ENCODE measurements at places on chromosomes 2 and 18. TPM values are rescaled to one million over a fixed set of nuclear protein-coding genes. Genes with fewer than 3 reads are reported as not detected.
A peak's percentile ranks its signal among the peaks of the same experiment; 100 is the strongest.

DNA sequence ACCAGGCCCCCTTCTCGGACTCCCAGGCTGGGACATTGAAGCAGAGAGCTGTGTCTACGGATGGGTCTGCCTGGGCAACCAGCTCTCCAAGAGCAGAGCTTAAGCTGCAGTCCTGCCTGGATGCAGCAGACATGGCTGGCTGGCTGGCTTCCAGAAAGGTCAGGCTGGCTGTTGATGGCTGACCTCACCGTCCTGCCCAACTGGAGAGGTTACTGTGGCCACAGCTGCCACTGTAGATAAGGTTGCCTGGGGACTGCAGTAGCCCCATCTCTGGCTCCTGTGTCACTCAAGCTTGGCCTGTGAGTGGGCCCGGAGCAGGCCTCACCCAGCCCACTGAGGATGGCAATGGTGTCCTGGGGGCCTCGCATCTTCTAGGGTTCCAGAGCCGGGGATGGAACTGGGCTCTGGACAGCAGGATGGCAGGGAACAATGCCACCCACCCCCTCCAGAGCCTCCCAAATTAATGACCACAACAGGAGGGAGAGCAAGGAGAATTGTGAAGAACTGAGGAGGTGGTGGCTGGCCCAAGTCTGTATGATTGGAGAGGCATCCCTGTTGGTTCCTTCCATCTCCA lies 37.0 kb upstream of the FOSL2 start:
- DNase-seq = no peak
- H3K4me3 ChIP-seq = no peak overlapping the region
- H3K4me1 ChIP-seq = peaks cover 43% of the 10 kb centered on the region
- H3K36me3 ChIP-seq = no peaks in the 10 kb centered on the region
- no peaks in the 10 kb centered on the region for H3K27me3 ChIP-seq

The PLGLB1 gene
- total RNA-seq = 1.3 TPM

DNA sequence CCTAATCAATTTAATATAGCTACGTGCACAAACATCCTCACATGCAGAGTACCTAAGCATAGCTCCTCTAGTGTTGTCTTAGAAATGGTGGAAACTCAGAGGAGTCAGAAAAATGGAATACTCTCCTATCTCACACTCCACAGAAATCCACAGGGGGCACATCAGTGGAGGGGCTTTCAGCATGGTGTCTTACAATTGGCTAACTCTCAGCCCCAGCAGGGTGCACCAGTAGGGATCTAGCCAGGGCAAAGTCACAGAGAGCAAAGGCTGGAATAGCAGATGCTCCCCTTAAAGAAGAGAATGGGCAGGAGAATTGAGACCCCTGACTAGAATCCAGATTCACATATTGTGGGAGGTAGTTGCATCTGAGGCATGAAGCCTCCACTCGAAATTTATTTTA lies 135.7 kb downstream of the MAIP1 start:
- H3K27ac ChIP-seq = no peak overlapping the region
- no peaks in the 10 kb centered on the region for H3K4me1 ChIP-seq
- H3K36me3 ChIP-seq = no peaks in the 10 kb centered on the region
- peaks cover 10% of the 10 kb centered on the region for H3K27me3 ChIP-seq
- no peak overlapping the region for H3K4me3 ChIP-seq
- no peak for DNase-seq

GRCh38 chr2:212733273-212733672 lies 194.7 kb upstream of the ERBB4 start:
- no peaks in the 10 kb centered on the region for H3K27me3 ChIP-seq
- no peak overlapping the region for H3K4me3 ChIP-seq
- no peak for DNase-seq
- no peak overlapping the region for H3K27ac ChIP-seq
- H3K4me1 ChIP-seq = peaks cover 9% of the 10 kb centered on the region

The ARHGAP15 gene
- total RNA-seq = 62.6 TPM

GRCh38 chr18:61975526-61976326 lies 82.9 kb upstream of the RNF152 start:
- DNase-seq = peak; percentile 27
- H3K36me3 ChIP-seq = no peaks in the 10 kb centered on the region
- no peaks in the 10 kb centered on the region for H3K27me3 ChIP-seq
- H3K4me1 ChIP-seq = peaks cover 28% of the 10 kb centered on the region
- peak overlapping the region; percentile 55 for H3K27ac ChIP-seq

The MBP gene
- total RNA-seq = 47.0 TPM

The GTF2A1L gene
- total RNA-seq = not detected

The CNRIP1 gene
- not detected for total RNA-seq

DNA sequence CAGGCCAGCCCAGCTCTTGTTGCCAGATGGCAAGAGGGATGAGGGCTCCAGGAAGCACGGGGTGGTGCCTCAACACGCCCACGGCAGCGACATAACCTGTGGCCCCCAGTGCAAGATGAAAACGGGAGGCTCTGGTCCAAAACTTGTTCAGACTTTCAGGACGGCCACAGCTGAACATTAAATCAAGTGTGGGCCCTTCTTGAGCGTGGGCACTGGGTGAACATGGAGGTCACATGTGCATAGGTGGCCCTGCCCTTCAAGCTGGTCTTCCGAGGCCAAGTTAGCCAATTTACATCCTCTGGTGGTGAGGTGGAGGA lies 77.5 kb downstream of the NDUFA10 start:
- H3K27ac ChIP-seq = no peak overlapping the region
- H3K4me3 ChIP-seq = no peak overlapping the region
- no peaks in the 10 kb centered on the region for H3K27me3 ChIP-seq
- peaks cover 3% of the 10 kb centered on the region for H3K36me3 ChIP-seq
- no peak for DNase-seq

The CDH7 gene
- total RNA-seq = not detected

- H3K36me3 ChIP-seq = peaks cover 3% of the 10 kb centered on the region
- H3K4me3 ChIP-seq = no peak overlapping the region
- DNase-seq = no peak
- peaks cover 13% of the 10 kb centered on the region for H3K27me3 ChIP-seq
Observed at GRCh38 chr2:11862049-11862448, 115.6 kb downstream of the LPIN1 start.

The NEB gene
- 0.05 TPM for total RNA-seq

DNA sequence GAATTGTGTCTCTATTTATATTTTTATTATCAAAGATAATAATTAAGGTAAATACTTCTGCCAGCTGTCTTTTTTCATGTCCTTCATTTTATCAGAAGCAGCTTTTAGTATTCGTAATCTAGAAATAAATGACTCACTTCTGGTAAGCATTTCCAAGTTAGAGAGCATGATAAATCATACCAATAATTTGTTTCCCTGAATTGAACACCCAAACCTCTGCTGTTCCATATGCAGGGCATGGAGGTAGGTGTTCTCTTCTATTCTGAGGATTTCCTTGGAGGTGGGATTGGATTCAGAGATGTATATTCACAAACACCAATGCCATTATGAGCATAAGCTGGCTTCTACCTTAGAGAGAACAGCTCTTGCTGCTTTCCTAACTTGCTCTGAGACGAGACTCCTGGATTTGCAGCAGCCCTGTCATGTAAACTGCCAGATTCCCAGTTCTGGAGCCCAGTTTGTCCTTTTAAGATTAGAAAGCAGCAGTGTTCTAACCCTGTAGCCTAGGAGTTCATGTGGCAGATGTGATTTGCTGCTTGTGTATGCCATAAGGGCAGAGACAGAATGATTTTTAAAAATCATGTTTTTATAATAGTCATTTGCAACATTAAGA lies 47.5 kb downstream of the SKA1 start:
- DNase-seq = no peak
- no peaks in the 10 kb centered on the region for H3K4me1 ChIP-seq
- H3K36me3 ChIP-seq = no peaks in the 10 kb centered on the region
- peaks cover 23% of the 10 kb centered on the region for H3K27me3 ChIP-seq

GRCh38 chr2:66701251-66701650 lies 266.3 kb downstream of the MEIS1 start:
- H3K27ac ChIP-seq = no peak overlapping the region
- no peak for DNase-seq
- H3K4me1 ChIP-seq = no peaks in the 10 kb centered on the region

The SERPINE2 gene
- total RNA-seq = 46.6 TPM

- no peak for DNase-seq
- peaks cover 22% of the 10 kb centered on the region for H3K36me3 ChIP-seq
- no peaks in the 10 kb centered on the region for H3K27me3 ChIP-seq
Observed at GRCh38 chr2:44550561-44550960, 188.8 kb downstream of the CAMKMT start.

GRCh38 chr2:177161741-177162460 lies 50.7 kb upstream of the HNRNPA3 start:
- H3K4me1 ChIP-seq = peaks cover 15% of the 10 kb centered on the region
- no peaks in the 10 kb centered on the region for H3K36me3 ChIP-seq
- DNase-seq = peak; percentile 22

The AP1S3 gene
- total RNA-seq = 10.1 TPM

GRCh38 chr2:22282916-22283315 lies 1102.1 kb upstream of the KLHL29 start:
- no peaks in the 10 kb centered on the region for H3K36me3 ChIP-seq
- H3K4me1 ChIP-seq = no peaks in the 10 kb centered on the region
- H3K4me3 ChIP-seq = no peak overlapping the region
- no peak overlapping the region for H3K27ac ChIP-seq
- H3K27me3 ChIP-seq = no peaks in the 10 kb centered on the region

All from activated CD4-positive, alpha-beta T cell treated with anti-CD3 and anti-CD28 coated beads for 36 hours (primary cell).